Lung (tissue), 17 donors: ENCODE measurements at places on chromosomes 5 and 9. TPM values are rescaled to one million over a fixed set of nuclear protein-coding genes. Genes with fewer than 3 reads are reported as not detected.

The BTNL8 gene
- 1.5 TPM for total RNA-seq

The OR2V2 gene
- total RNA-seq: not detected

The ZNF169 gene
- 5.8 TPM for total RNA-seq

The TMEM215 gene
- 0.06 TPM for total RNA-seq

The C5 gene
- total RNA-seq: 53.2 TPM

The CMBL gene
- total RNA-seq: 15.9 TPM

The LCNL1 gene
- 0.28 TPM for total RNA-seq

The PCDHAC1 gene
- 10.0 TPM for total RNA-seq

The SGCD gene
- total RNA-seq: 20.9 TPM

The ZFP37 gene
- total RNA-seq: 2.4 TPM

DNA sequence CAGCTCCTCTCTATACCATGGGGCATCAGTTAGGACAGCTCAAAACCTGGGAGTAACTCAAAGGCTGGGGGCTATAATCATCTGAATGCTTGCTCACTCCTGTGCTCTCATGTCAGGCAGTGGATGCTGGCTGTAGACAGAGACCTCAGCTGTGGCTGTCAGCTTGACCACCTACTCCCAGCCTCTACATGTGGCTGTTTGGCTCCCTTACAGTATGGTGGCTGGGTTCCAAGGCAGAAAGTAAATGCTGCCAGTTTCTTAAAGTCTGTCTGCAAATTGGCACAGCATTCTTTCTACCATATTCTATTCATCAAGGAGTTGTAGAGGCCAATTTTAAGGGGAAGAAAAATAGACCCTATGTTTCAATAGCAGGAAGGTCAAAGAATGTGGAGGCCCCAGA lies 66.9 kb downstream of the TMC1 start:
- peak; percentile 69 for DNase-seq

GRCh38 chr5:143588933-143589662 lies 185.6 kb upstream of the NR3C1 start:
- DNase-seq: no peak

DNA sequence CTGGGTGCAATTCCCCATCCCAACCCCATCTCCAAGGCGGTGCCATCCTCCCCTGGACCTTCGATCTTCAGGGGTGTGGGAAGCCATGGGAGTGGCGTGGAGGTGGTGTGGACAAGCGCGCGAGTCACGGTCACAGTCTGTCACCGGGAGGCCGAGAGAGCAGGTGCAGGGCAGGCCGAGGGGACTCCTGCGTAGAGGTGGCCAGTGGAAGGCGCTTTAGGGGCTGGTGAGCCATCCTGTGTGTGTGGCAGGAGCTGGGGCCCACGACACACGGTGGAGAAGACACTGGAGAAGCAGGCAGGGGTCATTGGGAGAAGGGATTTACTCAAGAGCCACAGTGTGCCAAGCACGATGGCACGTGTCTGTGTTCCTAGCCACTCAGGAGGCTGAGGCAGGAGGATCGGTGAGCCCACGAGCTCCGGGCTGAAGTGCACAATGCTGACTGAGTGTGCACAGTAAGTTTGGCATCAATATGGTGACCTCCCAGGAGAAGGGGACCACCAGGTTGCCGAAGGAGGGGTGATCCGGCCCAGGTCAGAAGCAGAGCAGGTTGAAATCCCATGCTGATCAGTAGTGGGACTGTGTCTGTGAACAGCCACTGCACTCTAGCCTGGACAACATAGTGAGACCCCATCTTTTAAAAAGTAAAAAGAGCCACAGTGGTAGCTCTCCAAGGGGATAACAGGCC lies 145.1 kb upstream of the PHYKPL start:
- DNase-seq: no peak

DNA sequence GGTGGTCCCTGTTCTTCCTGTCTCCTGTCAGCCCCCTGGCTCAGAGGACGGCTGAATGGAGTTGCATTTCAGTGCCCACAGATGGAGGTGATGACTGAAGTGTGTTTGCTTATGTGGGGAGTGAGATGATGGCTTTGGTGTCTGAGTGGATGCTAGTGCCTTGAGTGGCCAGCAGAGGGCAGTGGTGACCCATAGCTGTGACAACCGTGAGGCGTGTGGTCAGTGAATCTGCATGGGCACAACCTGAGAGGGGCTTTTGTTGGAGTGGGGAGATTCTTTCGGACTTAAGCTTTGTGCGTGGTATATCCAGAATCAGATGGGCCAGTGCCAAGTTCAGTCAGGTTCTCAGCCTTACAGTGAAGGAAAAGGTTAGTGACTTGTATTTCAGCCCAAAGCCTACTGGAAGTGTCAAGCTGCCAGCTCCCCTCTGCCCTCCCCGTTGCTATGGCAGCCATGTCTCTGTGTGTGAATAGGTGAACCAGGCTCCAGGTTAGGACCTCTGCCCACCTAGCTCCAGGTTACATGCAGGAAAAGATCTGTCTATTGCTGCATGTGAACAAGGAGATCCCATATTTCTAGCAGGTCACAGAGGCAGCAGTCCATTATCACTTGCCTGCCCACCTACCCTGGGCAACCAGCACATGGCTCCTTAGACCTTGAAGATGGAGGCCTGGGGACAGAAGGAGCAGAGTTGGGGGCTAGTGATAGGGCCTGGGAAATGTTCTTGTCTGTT lies 14.7 kb upstream of the CXXC5 start:
- DNase-seq: peak; percentile 80

DNA sequence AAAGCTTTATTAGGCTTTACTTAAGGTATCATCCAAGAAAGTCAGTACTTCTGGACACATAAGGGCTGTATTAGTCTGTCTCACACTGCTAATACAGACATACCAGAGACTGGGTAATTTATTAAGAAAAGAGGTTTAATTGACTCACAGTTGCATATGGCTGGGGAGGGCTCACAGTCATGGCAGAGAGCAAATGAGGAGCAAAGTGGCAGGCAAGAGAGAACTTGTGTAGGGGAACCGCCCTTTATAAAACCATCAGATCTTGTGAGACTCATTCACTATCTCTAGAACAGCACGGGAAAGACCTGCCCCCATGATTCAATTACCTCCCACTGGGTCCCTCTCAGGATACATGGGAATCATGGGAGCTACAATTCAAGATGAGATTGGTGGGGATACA lies 49.2 kb upstream of the SLC44A1 start:
- DNase-seq: no peak

DNA sequence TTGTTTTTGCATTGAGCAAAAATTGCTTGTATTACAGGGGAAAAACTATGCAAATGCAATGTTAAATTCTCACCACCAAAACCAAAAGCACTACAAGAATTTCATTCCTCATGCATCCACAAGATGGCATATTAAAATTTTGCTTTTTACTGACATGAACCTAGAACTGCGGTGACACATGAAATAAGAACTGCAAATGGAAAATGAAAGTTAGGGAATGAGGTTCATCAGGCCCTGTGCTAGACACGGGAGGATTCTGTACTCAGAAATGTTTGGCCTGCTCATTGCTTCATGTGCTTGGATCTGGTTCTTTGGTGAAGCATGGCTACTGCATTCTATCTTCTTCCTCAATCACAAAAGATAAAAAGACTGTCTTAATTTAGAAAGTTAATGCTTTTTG lies 9.1 kb upstream of the RFK start:
- peak; percentile 74 for DNase-seq

DNA sequence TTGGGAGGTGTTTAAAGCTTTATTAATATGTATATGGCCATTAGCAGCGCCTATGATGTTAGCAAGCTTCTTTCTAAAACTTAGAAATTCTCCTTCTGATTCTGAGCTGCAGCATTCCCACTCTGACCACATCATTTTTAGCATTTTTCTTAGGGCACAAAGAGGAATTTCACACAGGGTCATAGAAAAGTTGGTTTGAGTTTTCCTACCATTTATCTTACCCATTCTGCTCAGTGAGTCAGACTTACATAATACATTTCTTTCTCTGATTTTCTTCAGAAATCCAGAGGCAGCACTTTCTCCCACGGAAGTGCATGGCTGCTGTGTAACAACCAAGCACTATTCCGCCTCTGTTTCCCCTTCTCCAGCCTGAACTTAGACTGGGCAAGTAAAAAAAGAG lies 246.6 kb downstream of the ARL15 start:
- no peak for DNase-seq

- DNase-seq: peak; percentile 12
Measured at GRCh38 chr5:135236908-135237747, 161.9 kb downstream of the MACROH2A1 start.

DNA sequence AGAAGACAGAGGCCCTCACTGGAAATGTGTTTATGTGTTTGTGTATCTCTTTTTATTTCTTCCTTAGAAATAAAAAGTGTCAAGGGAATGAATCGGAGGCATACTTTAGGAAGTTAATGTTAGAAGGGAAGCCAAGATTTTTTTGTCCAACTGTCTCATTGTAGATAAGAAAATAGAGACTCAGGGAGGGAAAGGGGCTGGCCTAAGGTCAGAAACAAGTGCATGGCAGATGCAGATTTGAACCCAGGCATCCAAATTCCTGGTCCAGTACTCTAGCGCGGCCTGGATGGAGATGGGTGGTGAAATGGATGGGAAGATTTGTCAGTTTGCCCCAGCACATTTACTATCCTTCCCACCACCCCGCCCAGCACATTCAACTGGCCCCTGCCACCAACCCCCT lies 19.8 kb upstream of the TNIP1 start:
- DNase-seq: no peak

DNA sequence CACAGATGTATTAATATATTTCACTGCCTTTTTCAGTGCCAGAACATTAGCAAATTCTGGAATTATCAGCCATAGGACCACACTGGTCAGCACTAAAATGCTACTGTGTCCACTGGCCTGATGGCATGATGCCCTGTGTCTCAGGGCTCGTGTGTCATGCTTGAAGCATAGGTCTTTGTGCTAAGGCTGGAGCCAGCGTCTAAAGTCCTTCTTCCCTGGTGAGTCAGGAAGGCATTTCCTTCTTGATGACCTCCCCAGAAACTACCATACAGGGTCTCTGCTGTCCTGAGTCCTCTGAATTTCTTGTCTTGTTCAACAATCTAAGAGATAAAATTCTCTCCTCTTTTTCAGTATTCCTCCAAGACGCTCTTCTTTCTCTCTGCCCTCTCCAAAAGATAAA lies 489.9 kb downstream of the PSAT1 start:
- no peak for DNase-seq
